Breast epithelium (tissue), 4 donors: ENCODE measurements at places on chromosomes 1 and 21. TPM values are rescaled to one million over a fixed set of nuclear protein-coding genes. Genes with fewer than 3 reads are reported as not detected.

Gene SPATA1
- 1.0 TPM for total RNA-seq

Gene LEMD1
- not detected for total RNA-seq

Gene KRTAP15-1
- not detected for total RNA-seq

Gene AK2
- total RNA-seq: 124 TPM

Gene SPRR3
- total RNA-seq: not detected

DNA sequence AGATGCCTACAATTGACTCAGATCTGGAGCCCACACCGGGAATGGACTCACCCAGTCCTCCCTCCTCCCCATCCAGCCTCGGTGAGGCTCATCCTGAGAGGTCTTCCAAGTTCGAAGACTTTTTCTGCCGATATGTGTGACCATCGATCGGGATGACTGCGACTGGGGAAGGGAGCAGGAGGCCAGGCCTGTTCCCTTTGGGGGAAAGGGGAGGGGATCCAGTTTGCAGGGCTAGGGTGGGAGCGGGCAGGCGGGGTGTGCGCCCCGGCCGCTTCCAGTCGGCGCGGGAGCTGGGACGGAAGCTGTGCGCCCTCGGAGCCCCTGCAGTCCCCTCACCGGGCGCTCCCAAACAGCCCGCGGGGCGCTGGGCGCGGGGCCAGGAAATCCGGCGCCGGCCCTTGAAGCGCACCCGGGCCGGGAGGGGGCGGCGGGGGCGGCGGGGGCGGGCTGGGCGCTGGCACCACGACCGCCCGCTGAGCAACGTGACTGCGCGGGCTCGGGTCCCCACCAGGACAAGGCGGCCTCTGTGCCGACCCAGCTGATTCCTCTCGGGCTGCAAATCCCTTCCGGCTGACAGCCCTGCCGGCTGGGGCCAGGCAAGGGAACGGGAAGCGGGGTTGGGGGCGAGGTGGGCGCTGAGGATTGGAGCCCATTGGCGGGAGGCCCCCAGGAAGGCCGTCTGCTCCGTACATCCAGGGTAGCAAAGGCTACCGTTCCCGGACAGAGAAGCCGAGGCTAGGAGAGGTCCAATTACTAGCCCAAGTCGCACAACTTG, 103.9 kb downstream of the EBNA1BP2 start:
- DNase-seq: no peak
- H3K27me3 ChIP-seq: no peaks in the 10 kb centered on the region
- no peaks in the 10 kb centered on the region for H3K36me3 ChIP-seq
- peak overlapping the region; percentile 32 for H3K4me3 ChIP-seq
- no peak overlapping the region for H3K27ac ChIP-seq

GRCh38 chr21:35274090-35274489, 225.0 kb upstream of the RUNX1 start:
- H3K36me3 ChIP-seq: no peaks in the 10 kb centered on the region
- no peak for DNase-seq
- no peak overlapping the region for H3K4me3 ChIP-seq

DNA sequence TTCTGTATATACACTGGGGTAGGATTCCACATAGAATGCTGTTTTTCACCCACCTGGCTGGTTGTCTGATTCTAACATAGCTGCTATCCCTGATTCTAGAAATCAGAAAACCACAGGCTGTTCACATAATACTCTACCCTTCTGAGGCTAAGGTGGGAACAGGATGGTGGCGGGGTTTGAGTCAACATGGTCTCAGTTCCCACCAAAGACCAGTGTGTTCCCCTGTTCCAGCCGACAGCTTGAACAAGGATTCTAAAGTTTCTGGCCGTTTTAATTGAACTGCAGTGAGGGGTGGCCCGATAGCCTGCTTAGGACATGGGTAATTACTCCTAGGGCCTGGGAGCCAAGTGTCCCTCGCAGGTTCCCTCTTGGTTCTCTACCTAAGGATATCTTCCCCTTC, 38.4 kb downstream of the PEX14 start:
- no peak for DNase-seq
- H3K27ac ChIP-seq: no peak overlapping the region
- no peaks in the 10 kb centered on the region for H3K27me3 ChIP-seq
- H3K4me3 ChIP-seq: no peak overlapping the region
- H3K4me1 ChIP-seq: no peaks in the 10 kb centered on the region

- no peak overlapping the region for H3K27ac ChIP-seq
- H3K4me3 ChIP-seq: no peak overlapping the region
- H3K27me3 ChIP-seq: no peaks in the 10 kb centered on the region
- no peaks in the 10 kb centered on the region for H3K4me1 ChIP-seq
- no peak for DNase-seq
These were observed 176.9 kb upstream of the PRMT6 start for GRCh38 chr1:106879538-106879937.

DNA sequence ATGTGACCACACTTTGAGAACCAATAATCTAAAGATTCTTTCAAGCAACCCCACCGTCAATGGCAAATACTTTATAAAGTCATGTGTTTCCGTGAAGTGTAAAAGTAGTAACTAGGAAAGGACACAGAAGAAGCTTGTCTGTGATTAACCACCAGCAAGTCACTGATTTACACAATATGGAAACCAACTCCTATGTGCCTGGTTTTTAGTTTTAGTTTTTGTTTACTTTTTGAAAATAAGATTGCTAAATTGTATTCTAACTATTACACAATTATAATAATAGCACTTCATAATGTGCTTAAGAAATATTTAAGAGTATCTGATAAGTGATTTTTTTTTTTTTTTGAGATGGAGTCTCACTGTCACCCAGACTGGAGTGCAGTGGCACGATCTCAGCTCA, 13.0 kb downstream of the FMO2 start:
- no peaks in the 10 kb centered on the region for H3K4me1 ChIP-seq
- DNase-seq: no peak
- no peaks in the 10 kb centered on the region for H3K27me3 ChIP-seq
- peak overlapping the region; percentile 32 for H3K27ac ChIP-seq
- H3K4me3 ChIP-seq: no peak overlapping the region

DNA sequence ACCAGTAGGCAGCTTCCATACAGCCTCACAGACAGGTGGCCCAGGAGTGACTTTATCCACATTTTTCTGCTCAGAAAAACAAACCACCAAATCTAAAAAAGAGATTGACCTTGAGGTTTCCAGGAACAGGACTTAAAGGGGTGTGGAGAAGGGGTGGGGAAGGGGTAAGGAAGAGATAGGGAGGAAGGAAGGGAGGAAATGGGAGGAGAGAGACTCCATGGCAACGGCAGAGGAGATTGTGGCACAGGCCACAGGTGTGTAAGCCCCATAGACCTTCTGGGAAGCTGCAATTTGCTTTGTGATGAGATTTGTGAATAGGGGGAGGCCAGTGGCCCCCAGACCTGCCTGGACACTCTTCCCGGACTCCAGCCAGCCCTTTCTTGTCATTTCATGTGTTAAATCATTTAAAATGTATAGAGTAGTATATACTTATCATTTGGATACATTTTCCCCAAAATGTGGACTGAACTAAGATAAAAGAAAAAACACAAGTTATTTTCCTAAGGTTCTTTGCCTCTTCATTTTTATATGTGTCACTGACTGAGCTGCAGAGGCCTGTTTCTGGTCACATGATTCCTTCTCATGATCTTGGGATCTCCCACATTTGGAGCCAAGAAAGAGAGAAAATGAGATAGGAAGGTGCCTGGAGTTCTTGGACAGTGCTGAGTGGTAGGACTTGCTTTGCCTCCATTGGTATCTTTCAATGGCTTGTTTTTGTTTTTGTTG, 55.5 kb downstream of the CLIC6 start:
- no peaks in the 10 kb centered on the region for H3K36me3 ChIP-seq
- no peaks in the 10 kb centered on the region for H3K27me3 ChIP-seq
- no peaks in the 10 kb centered on the region for H3K4me1 ChIP-seq

- no peaks in the 10 kb centered on the region for H3K27me3 ChIP-seq
- DNase-seq: no peak
- no peak overlapping the region for H3K4me3 ChIP-seq
- no peaks in the 10 kb centered on the region for H3K36me3 ChIP-seq
- H3K4me1 ChIP-seq: no peaks in the 10 kb centered on the region
- H3K27ac ChIP-seq: no peak overlapping the region
These were observed 49.0 kb upstream of the ASB17 start for GRCh38 chr1:75980972-75981897.

GRCh38 chr1:53535846-53536245, 76.6 kb downstream of the DMRTB1 start:
- H3K27me3 ChIP-seq: no peaks in the 10 kb centered on the region
- no peaks in the 10 kb centered on the region for H3K4me1 ChIP-seq
- no peak for DNase-seq
- H3K36me3 ChIP-seq: no peaks in the 10 kb centered on the region
- no peak overlapping the region for H3K27ac ChIP-seq

DNA sequence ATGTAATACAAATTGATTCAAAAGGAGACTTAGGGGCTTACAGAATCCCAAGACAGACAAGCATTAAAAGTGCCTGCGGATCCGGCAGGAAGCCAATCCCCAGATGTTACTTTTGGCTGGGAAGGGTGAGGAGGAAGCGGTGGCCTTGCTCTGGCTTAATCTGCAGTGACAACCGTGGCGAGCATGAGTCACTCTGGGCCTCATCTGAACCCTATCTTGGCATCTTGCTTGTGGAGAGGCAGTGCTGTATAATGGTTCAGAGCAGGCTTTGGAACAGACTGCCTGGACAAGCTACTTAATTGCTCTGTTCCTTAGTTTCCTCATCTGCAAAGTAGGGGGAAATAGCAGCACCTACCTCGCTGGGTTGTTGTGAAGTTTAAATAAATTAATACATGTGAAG, 74.1 kb downstream of the XCL2 start:
- H3K36me3 ChIP-seq: no peaks in the 10 kb centered on the region
- H3K4me3 ChIP-seq: no peak overlapping the region
- DNase-seq: peak; percentile 18

DNA sequence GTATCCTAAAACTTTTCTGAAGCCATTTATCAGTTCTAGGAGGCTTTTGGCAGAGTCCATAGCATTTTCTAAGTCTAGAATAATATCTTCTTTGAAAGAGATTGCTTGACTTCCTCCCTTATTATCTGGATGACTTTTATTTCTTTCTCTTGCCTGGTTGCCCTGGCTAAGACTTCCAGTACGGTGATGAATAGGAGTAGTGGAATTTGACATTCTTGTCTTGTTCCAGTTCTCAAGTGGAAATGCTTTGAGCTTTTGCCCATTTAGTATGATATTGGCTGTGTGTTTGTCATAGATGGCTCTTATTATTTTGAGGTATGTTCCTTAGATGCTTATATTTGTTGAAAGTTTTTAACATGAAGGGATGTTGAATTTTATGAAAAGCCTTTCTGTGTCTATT, 1647.9 kb downstream of the PLA2G4A start:
- no peaks in the 10 kb centered on the region for H3K4me1 ChIP-seq
- no peak for DNase-seq
- H3K27me3 ChIP-seq: no peaks in the 10 kb centered on the region
- H3K36me3 ChIP-seq: no peaks in the 10 kb centered on the region
- H3K27ac ChIP-seq: no peak overlapping the region
- no peak overlapping the region for H3K4me3 ChIP-seq

DNA sequence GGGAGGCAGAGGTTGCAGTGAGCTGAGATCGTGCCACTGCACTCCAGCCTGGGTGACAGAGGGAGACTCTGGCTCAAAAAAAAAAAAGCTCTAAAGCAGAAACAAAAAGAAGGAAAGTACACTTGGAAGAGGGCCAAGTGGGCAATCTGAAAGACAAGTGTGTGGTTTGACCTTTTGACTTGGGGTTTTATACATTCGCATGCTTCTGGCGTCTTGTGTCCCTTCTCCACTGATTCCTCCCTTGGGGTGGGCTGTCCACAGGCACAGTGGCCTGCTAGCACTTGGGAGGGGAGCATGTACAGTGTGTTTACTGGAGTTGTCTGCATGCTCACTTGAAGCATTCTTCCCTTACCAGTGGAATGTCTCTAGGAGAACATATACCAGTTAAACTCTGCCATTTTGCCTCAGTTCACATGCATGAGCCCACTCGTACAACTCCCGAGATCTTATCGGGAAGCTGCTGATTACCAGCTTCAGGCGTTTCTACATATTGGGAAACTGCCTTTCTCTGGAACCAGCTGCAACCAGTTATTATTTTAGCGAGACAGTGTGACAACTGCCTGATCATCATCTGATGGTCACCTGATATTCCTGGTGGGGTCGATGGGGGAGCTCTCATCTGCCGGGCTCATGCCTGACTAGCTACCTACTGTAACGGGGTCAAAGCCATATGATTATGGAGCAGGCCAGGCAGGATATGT, 113.5 kb upstream of the ZNF678 start:
- H3K27me3 ChIP-seq: no peaks in the 10 kb centered on the region
- no peak for DNase-seq
- peak overlapping the region; percentile 7 for H3K27ac ChIP-seq
- no peak overlapping the region for H3K4me3 ChIP-seq
- no peaks in the 10 kb centered on the region for H3K4me1 ChIP-seq

GRCh38 chr1:186078245-186078644, 296.8 kb downstream of the TPR start:
- no peak for DNase-seq
- no peak overlapping the region for H3K4me3 ChIP-seq
- H3K27ac ChIP-seq: no peak overlapping the region
- no peaks in the 10 kb centered on the region for H3K36me3 ChIP-seq
- H3K27me3 ChIP-seq: no peaks in the 10 kb centered on the region

GRCh38 chr1:151984313-151984956, 9.2 kb downstream of the S100A10 start:
- H3K36me3 ChIP-seq: no peaks in the 10 kb centered on the region
- no peak overlapping the region for H3K27ac ChIP-seq
- H3K4me1 ChIP-seq: peaks cover 15% of the 10 kb centered on the region
- H3K27me3 ChIP-seq: no peaks in the 10 kb centered on the region
- DNase-seq: no peak

DNA sequence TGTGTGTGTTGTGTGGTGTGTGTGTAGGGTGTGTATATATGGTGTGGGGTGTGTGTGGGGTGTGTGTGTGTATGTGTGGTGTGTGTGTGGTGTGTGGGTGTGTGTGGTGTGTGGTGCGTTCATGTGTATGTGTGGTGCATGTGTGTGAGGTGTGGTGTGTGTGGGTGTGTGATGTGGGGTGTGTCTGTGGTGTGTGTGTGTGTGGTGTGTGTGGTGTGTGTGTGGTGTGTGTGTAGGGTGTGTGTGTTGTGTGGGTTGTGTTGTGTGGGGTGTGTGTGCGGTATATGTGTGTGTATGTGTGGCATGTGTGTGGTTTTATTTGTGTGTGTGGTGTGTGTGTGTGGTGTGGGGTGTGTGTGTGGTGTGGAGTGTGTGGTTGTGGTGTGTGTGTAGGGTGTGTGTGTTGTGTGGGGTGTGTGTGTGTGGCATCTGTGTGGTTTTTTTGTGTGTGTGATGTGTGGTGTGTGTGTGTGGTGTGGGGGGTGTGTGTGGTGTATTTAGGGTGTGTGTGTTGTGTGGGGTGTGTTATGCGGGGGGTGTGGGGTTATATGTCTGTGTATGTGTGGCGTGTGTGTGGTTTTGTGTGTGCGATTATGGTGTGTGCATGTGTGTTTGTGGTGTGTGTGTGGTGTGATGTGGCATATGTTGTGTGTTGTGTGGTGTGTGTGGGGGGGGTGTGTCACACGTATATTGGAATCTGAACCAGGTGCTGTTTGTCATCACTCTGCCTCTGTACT, 17.1 kb upstream of the ZBTB21 start:
- no peak for DNase-seq
- no peak overlapping the region for H3K27ac ChIP-seq
- no peaks in the 10 kb centered on the region for H3K4me1 ChIP-seq
